GM12891 (cell line): ENCODE measurements at places on chromosomes 3 and 15.

DNA sequence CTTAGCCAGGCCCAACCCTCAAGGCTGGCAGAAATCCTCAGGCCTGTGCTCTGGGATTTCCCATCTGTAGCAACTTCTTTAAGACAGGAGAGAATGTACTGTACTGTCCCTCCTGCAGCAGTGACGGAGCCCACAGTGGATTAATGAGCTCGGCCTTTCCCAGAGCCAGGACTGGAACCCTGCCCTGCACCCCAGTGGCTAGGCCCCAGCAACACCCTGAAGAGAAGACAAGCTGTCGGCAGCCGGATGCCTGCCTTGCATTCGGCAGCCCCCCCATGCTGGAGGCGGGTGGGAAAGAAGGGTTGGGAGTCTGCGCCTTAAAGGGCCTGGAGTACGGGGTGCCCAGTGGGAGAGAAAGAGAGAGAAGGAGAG lies 32.0 kb downstream of the KLHL25 start:
- DNase-seq = no peak

DNA sequence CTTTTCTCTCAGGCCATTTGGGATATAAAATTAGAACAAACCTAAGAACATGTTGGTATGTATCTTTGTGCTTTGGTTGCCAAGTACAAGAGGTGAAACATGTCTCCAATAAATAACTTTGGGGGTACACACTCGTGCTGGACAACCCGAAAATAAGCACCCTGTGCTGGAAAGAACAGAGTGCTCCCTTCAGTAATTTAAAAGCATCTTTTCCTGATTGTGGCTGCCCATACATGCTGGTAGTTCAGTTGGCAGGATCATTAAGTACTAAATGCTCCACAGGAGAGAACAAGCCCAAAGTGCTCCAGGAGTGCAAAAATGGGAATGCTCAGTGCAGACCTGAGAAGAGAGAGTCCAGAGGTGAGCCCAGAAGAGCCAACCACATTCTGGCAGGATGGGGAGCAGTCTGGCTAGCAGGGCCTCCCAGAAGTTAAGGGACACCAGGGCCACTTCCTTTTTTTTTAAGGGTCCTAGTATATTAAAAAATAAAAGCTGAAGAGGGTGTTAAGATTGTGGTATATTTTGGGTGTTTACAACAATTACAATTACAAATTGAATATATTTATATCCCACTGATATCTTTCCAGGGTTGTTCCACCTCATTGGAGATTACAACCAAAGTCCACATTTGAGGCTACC lies 48.6 kb upstream of the SSR3 start:
- DNase-seq = no peak

DNA sequence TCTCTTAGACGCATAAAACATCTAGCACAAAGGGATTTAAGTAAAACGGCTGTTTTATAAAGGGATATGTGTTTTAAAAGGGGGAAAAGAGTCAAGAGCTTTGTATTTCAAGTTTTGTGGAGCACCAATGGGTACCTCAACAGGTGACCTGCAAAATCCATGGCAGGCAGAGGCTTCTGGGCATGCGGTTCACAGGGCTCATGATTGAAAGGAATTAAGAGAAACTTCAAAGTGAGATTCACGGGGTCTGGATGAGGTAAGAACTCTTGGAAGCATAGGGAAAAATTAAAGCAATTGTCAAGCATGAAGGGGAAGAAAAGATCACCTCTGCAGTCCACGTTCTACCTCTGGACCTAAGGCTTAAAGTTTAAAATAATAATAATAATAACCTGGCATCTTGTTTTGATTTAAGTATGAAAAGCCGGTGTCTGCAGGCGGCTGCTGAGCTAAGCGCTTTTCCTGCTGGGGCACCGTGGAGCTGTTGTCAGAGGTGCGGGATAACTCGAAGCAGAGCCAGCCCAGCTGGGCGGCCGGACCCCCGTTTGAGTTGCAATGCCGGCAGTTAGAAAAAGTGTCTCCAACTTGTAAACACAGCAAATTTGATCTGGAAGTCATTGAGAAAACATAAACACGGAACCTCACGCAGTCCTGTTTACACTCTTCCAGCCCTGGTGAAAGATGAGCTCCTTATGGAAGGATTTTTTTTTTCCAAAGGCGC lies 40.5 kb downstream of the HES1 start:
- no peak for DNase-seq

DNA sequence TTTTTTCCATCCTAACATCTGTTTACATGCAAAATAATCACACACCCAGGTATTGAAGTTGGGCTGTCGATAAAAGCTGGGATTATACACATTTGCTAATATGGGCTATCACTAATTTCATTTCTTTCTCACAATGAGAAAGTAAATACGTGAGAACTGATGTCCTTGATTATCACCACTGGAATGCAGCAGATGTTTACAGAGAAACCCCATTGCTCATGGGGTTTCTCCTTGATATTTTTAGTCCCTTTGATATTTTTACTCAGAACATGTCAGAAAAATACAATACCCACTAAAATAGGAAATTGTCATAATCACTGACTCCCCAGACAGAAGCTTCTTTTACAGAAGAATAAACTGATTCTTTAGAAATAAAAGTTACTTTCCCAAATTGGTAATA lies 535.1 kb upstream of the CCDC54 start:
- DNase-seq = no peak

GRCh38 chr15:60822403-60822802 lies 343.5 kb upstream of the ICE2 start:
- no peak for DNase-seq

- DNase-seq = no peak
Observed at GRCh38 chr3:36525115-36525801, 145.0 kb downstream of the STAC start.

- DNase-seq = no peak
Observed at GRCh38 chr3:169479314-169479939, 184.1 kb downstream of the MECOM start.

DNA sequence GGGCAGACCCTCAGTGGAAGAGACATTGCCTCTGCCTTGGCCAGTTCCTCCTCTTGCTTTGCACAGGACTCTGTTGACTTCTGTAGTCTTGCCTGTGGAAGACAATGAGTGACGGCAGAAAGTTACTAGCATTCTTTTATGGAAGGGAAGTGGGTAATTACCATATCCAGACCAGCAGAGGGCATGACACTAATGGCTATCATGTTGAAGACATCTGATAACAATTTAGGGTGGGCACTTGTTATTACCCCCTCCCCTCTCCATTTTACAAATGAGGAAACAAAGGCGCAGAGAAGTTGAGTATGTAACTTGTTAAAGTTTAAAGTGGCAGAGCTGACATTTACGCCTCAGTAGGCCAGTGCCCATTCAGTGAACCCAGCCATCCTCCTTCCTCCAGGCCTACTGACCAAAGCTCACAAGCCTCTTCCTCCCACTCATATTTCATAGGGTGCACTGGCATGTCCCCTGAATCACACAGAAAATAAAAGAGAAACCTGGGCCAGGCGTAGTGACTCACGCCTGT lies 48.2 kb upstream of the FMN1 start:
- DNase-seq = no peak

GRCh38 chr3:88641033-88641604 lies 466.3 kb upstream of the EPHA3 start:
- no peak for DNase-seq

DNA sequence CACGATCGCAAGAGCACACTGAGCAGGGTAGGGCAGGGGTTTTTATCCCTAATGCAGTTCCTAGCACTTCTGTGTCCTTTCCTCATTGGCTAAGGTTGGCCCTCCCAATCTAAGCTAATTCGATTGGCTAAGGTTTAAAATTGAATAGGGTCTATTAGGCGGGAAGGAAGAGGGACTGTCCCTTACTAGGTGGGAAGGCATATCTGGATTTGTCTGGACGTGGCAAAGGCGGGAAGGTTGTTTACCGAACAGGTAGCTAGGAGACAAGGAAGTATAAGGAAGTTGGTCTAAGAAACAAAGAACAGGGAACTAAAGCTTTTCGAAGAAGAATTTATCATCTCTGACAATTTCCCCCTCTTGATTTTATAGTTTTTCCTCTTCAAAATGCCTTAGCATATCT lies 24.8 kb upstream of the ATG7 start:
- no peak for DNase-seq

GRCh38 chr3:30098243-30098642 lies 508.2 kb upstream of the TGFBR2 start:
- DNase-seq = no peak

- DNase-seq = no peak
Observed at GRCh38 chr3:83873550-83873949, 1085.2 kb upstream of the CADM2 start.
